Right renal pelvis (tissue), 4 donors: ENCODE measurements at places on chromosomes 7 and 10. TPM values are rescaled to one million over a fixed set of nuclear protein-coding genes. Genes with fewer than 3 reads are reported as not detected.

Gene USP6NL
- polyA plus RNA-seq = 32.3 TPM

Gene PRKCQ
- 16.3 TPM for polyA plus RNA-seq

Gene AKAP9
- polyA plus RNA-seq = 93.3 TPM

Gene TAS2R5
- 1.8 TPM for polyA plus RNA-seq

Gene EPHB6
- polyA plus RNA-seq = 18.9 TPM

Gene AZGP1
- 47.6 TPM for polyA plus RNA-seq

Gene IFIT1B
- 0.15 TPM for polyA plus RNA-seq

Gene HOXA4
- polyA plus RNA-seq = 23.1 TPM

Gene HTR7
- polyA plus RNA-seq = 0.83 TPM

Gene PSMC2
- 112 TPM for polyA plus RNA-seq

Gene SH2B2
- 5.8 TPM for polyA plus RNA-seq

Gene PODXL
- 855 TPM for polyA plus RNA-seq

Gene ACTL6B
- not detected for polyA plus RNA-seq

Gene SPDYE1
- polyA plus RNA-seq = 0.52 TPM

Gene ESYT2
- 53.2 TPM for polyA plus RNA-seq

Gene FKBP6
- 0.42 TPM for polyA plus RNA-seq

Gene SDHAF3
- polyA plus RNA-seq = 47.4 TPM

Gene VSIR
- polyA plus RNA-seq = 14.4 TPM

Gene DENND2A
- polyA plus RNA-seq = 42.6 TPM

Gene TCERG1L
- polyA plus RNA-seq = 1.8 TPM

Gene GNAT3
- polyA plus RNA-seq = not detected

Gene PILRB
- 24.8 TPM for polyA plus RNA-seq

Gene ACHE
- polyA plus RNA-seq = 4.2 TPM

Gene GRK5
- polyA plus RNA-seq = 19.0 TPM

Gene POLL
- 29.7 TPM for polyA plus RNA-seq

Gene EVX1
- polyA plus RNA-seq = 0.12 TPM

Gene SCART1
- polyA plus RNA-seq = 1.5 TPM

Gene NPS
- polyA plus RNA-seq = not detected

Gene FOXI2
- 1.7 TPM for polyA plus RNA-seq

Gene CTTNBP2
- 24.5 TPM for polyA plus RNA-seq

Gene ARID5B
- polyA plus RNA-seq = 47.6 TPM

Gene LRRN3
- polyA plus RNA-seq = 5.7 TPM

Gene TRIM50
- 0.12 TPM for polyA plus RNA-seq

Gene CACNA2D1
- polyA plus RNA-seq = 25.4 TPM

Gene AKR1C3
- polyA plus RNA-seq = 71.1 TPM

Gene PKD2L1
- 0.31 TPM for polyA plus RNA-seq

Gene TDRD1
- not detected for polyA plus RNA-seq

Gene GRM8
- 9.2 TPM for polyA plus RNA-seq

Gene ZNF485
- 5.0 TPM for polyA plus RNA-seq

Gene ATP5MK
- polyA plus RNA-seq = 239 TPM
